ENCODE measurements at places on chromosomes 1 and 21.

DNA sequence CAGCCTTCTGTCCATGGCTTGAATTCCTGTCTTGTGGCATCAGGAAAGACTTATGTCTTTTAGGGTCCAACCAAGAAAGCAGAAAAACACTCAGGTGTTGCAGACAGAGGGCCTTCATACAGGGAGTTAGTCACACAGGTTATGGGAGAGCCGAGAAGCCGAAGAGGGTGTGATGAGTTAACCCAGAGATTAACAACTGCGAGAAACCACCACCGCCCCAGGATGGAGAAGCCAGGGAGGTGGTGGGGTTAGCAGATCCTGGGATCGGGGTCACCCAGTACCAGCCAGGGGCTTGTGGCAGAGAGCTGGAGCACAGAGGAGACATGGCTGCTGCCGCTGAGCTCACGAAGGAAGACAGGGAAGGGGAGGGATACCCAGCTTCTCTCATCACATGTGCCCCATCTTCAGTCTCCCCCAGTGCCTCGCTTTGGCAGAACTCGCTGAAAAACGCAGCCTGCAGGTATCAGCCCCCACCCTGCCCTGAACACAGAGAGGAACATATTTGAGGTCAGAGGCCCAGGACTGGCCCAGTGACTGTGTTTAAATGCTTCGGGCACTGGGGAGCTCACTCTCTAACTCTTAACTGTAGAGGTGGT is 58.7 kb downstream of the RUNX3 start:
- no peak for DNase-seq

GRCh38 chr1:44012404-44012803 is 18.9 kb downstream of the SLC6A9 start:
- no peak for DNase-seq

DNA sequence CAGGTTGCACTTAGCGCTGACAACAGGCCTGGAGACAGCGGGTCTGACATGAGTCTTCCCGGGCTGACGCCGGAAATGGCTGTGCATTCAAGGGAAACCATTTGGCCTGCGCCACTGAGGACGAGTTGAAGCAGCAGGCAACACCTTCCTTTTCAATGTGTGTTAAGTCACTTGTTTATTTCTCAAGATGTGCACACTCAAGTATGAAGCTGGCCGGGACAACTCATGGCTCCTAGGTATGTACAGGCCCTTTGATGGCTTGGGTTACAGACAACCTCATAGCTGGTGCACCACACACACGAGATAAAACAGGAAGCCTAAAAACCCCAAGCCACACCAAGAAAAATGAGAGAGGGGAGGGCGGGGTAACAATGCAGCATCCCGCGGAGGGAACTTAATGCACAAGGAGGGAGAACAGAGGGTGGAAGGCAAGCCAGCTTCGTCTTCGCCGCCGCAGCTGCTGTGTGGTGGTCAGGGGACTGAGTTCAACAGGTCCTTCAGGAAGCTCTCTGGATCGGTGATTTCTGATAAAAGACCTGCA is 118.0 kb upstream of the IFFO2 start:
- peak; percentile 34 for DNase-seq

DNA sequence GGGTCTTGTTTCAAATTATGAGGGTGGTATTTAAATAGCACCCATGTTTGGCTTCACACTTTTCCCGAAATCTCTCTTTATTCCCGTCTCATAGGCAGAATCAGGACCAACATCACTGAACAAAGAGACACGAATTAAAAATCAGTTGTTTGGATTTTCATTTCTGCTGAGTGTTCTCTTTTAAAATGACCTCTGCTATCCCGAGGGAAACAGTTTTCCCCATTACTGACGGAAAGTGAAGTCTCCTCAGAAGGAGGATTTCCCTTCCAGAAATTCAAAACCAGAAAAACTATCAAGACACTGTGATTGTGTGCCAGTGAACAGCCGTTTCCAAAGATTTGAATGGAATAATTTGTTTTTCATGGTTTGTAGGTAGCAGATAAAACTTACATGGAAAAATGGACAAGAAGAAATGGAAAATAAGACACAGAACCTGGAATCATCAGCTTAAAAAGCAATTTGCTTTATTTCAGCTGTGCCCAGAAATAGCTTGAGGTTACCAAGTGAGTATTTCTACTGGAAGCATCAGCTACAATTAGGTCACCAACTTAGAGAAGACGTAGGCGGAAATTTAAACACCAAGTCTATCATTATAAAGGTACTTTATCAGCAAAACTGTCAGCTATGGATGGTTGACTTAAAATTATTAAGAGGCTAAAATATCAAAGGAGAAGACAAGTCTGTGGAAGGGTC is 68.5 kb downstream of the RUNX1 start:
- DNase-seq, result no peak

DNA sequence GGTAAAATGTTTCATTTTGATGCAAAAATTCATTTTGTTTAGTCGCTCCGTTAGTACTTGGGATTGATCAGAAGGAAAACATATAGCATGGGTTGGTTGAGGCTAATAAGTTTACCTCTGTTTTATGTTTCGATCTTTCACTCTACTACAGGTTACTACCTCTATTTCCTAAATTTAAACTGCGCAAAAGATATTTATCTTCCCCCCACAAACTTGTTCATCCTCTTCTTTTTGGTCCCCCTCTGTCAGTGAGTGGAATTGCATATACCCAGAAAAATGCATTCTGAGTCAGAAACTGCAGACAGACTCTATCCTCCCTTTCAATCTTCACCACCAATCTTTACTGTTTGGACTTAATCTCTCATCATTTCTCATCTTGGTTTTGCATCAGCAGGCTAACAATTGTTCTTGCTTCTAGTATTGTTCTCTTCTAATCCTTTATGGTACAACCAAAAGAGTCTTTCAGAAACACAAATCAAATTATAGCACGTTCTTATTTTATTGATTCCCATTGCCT is 316.0 kb upstream of the ADGRL4 start:
- DNase-seq, result no peak

DNA sequence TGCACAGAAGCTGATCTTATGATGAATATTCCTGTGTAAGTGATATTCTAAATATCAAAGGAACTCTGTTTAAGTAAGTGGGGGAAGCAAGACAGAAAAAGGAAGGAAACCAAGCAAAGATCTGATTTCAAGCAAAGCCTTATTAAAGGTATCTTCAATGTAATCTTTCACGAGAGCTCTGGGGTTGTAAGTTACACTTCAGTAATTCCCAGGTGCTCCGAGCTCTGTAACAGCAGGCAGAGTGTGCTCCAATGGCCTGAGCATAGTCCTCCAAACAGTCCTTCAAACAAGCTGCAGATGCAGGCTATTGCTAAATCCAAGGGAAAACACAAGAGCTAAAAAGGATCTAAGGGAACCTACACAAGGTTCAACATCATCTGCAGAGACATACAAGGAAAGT is 949.7 kb upstream of the TMPRSS15 start:
- DNase-seq, result no peak

GRCh38 chr1:101588677-101589076 is 351.9 kb downstream of the S1PR1 start:
- DNase-seq, result no peak
